Stimulated activated CD4-positive, alpha-beta T cell treated with anti-CD3 and anti-CD28 coated beads, Interleukin-1b, Interleukin-23, amount 100 ng/mL, for 1 hour (primary cell): ENCODE measurements at places on chromosomes 1 and 21.
A peak's percentile ranks its signal among the peaks of the same experiment; 100 is the strongest.

GRCh38 chr1:12636098-12636950 is 7.6 kb upstream of the AADACL4 start:
- no peak for DNase-seq

DNA sequence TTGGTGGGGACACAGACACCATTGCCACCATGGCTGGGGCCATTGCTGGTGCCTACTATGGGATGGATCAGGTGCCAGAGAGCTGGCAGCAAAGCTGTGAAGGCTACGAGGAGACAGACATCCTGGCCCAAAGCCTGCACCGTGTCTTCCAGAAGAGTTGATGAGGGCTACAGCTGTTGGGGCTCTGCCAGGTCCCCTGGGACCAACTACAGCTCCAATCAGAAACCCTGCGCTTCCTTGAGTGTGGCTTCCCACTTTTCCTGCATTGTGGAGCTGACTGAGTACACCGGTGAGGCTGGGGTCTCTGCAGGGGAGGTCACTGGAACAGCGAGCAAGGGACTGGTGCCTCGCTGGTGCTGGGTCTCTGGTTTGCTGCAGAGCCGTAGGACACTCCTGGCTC is 4.5 kb downstream of the ADPRS start:
- DNase-seq, result no peak

- no peak for DNase-seq
These were observed 90.9 kb downstream of the GIPC2 start for GRCh38 chr1:78136680-78137079.

DNA sequence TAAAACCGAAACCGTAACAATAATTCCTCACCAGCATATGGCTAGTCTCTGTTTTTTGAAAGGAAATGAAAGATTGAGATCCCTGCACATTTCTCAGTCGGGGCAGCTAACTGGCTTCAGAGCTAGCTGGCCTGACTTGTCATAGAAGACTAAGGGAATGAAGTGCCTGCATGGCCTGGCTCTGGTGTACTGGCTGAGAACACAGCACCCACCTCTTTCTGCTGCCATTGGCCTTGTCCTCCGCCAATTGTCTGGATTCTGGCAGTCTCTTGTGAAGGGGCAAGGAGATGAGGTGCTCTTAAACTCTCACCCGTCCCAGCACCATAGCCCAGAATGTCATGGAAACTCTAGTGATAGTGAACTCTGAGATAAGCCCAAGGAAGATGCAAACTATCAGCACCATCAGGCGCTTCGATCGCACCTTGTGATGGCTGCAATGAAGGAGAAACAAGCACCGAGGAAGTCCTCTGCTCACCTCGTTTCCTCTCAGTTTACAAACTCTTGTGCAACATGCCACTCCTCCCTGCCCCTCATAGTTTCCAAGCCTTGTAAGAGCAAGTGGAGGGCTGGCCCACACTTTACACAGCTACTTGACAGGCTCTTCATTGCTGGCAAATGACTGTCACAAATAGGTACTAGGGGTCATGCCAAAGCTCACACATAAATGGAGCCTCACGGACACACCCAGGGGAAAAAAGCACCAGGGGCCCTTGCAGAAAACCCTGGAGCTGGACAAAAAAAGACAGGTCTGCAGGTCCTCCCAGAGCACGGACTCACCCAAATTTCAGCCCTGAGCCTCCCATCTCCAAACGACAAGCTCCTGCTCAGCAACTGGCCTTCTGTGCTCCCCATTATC is 16.4 kb downstream of the INPP5B start:
- no peak for DNase-seq

- peak; percentile 40 for DNase-seq
These were observed 44.1 kb upstream of the SLC25A33 start for GRCh38 chr1:9494936-9495758.

GRCh38 chr1:245788886-245789285 is 634.1 kb downstream of the KIF26B start:
- no peak for DNase-seq

GRCh38 chr1:56304975-56305374 is 274.4 kb downstream of the PLPP3 start:
- no peak for DNase-seq

GRCh38 chr1:85151446-85151845 is 49.4 kb downstream of the SYDE2 start:
- DNase-seq, result no peak

- no peak for DNase-seq
These were observed 115.5 kb downstream of the ACTL8 start for GRCh38 chr1:17870679-17871078.
